ENCODE measurements at places on chromosomes 5 and 9. TPM values are rescaled to one million over a fixed set of nuclear protein-coding genes. Genes with fewer than 3 reads are reported as not detected.

Gene NUP214
- polyA plus RNA-seq, result 12.0 TPM

Gene GARIN3
- polyA plus RNA-seq, result not detected

Gene SPATA31C1
- not detected for polyA plus RNA-seq

Gene TLX3
- not detected for polyA plus RNA-seq

Gene N4BP3
- polyA plus RNA-seq, result 0.79 TPM

Gene AMBP
- polyA plus RNA-seq, result 0.11 TPM

Gene TPPP
- 12.2 TPM for polyA plus RNA-seq

Gene CCL28
- polyA plus RNA-seq, result 1.4 TPM

Gene PRDM9
- not detected for polyA plus RNA-seq

Gene TMEM161B
- polyA plus RNA-seq, result 5.1 TPM

Gene MEIKIN
- 0.20 TPM for polyA plus RNA-seq

Gene SLC4A9
- 0.05 TPM for polyA plus RNA-seq

Gene SURF1
- 98.8 TPM for polyA plus RNA-seq

Gene FOXI1
- polyA plus RNA-seq, result not detected

Gene ABCA1
- 3.5 TPM for polyA plus RNA-seq

Gene TMEM215
- polyA plus RNA-seq, result 0.07 TPM

Gene TXNDC8
- not detected for polyA plus RNA-seq

Gene SLC28A3
- polyA plus RNA-seq, result not detected

Gene ECM2
- 10.8 TPM for polyA plus RNA-seq

Gene PDGFRB
- polyA plus RNA-seq, result 24.6 TPM

Gene NMUR2
- 0.09 TPM for polyA plus RNA-seq

Gene PHF24
- 0.07 TPM for polyA plus RNA-seq

Gene C7
- polyA plus RNA-seq, result 518 TPM

Gene TLN1
- 171 TPM for polyA plus RNA-seq

Gene CCNO
- polyA plus RNA-seq, result 0.11 TPM

Gene LAMC3
- polyA plus RNA-seq, result 1.4 TPM

Gene OR1Q1
- polyA plus RNA-seq, result not detected

Gene ELOVL7
- polyA plus RNA-seq, result 0.63 TPM

Gene PCDHAC2
- 0.02 TPM for polyA plus RNA-seq

Gene FOXD4L5
- polyA plus RNA-seq, result not detected

Gene SAP30L
- 13.5 TPM for polyA plus RNA-seq

Gene TAF11L10
- not detected for polyA plus RNA-seq

Gene CCNJL
- 4.1 TPM for polyA plus RNA-seq

Gene UIMC1
- polyA plus RNA-seq, result 15.3 TPM

Gene GLRA1
- polyA plus RNA-seq, result not detected

Gene ARRDC1
- 38.7 TPM for polyA plus RNA-seq

Gene GPX3
- 1,982 TPM for polyA plus RNA-seq

Gene FOXD1
- polyA plus RNA-seq, result 0.14 TPM

Gene PRRC1
- 13.9 TPM for polyA plus RNA-seq

Gene MGAT1
- polyA plus RNA-seq, result 87.6 TPM

Gene DNM1
- polyA plus RNA-seq, result 6.0 TPM

Gene PCDHGA6
- 2.2 TPM for polyA plus RNA-seq

Gene PAEP
- polyA plus RNA-seq, result not detected

Gene PPP1R26
- polyA plus RNA-seq, result 14.5 TPM

Gene RASGRF2
- 2.7 TPM for polyA plus RNA-seq

Gene BICD2
- polyA plus RNA-seq, result 20.0 TPM

Gene CTXN3
- polyA plus RNA-seq, result not detected

Gene TJP2
- polyA plus RNA-seq, result 23.8 TPM
